Stimulated activated CD8-positive, alpha-beta memory T cell treated with anti-CD3 and anti-CD28 coated beads, Interleukin-7, amount 100 ng/mL, for 1 hour (primary cell): ENCODE measurements at places on chromosomes 7 and 10.

DNA sequence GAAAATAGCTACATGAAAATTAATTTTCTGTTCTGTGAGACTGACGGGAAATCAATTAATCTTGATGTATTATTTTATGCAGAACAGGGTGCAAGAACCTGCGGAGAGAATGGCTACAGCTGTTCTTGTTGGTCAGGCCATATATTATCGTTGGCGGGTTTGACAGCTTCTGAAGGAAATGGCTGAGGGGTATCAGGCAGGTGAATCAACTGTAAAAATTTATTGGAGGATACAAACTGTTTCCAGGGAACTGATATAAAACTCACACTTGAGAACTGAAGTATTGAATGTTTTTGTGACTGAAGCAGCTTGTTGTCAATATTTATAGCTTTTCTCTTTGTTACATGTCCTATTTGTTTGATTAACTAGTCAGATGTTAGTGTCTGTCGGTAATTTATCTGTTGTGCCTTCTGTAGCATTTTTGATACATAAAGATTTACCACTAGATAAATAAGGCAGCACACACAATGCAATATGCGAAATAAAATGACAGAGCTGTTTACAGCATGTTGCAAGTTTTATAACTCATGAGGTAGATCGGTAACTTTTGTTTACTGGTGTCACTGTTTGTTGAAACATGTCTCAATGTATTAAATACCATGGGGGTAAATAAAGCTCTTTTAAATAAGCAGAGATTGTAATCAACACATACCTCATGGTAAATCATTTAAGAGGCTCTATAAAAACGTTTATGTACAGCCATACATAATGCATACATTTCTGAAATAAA is 308.2 kb downstream of the LRMDA start:
- no peak for DNase-seq

DNA sequence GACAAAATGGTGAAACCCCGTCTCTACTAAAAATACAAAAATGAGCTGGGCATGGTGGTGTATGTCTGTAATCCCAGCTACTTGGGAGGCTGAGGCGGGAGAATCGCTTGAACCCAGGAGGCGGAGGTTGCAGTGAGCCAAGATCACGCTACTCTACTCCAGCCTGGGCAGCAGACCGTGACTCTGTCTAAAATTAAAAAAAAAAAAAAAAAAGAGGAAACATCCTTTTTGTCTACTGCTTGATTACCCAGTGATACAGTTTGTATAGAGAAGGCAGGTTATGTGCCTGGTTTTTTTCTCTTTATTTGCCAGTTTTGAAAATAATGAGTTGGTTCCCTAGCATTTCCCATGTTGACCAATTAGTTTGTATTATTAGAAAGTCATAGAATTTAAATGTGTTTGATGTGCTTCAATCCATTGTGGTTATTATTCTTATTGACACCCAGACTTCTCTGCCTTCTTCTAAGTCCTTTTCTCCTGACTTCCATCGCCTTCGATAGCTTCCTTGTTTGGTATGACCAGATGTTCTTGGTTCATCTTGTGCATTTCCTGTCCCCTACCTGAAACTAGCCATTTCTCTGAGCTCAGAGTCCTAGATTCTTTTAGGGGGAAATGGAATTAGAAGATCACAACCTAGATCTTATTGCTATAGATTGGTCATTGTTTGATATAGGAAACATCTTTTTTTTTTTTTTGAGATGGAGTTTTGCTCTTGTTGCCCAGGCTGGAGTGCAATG is 43.2 kb downstream of the VKORC1L1 start:
- DNase-seq, result no peak

GRCh38 chr7:80057488-80057887 is 77.1 kb upstream of the GNAI1 start:
- DNase-seq, result no peak

- DNase-seq, result no peak
Observed at GRCh38 chr7:129604713-129605437, 6.6 kb upstream of the NRF1 start.

- no peak for DNase-seq
Observed at GRCh38 chr7:86928308-86928707, 131.1 kb downstream of the ELAPOR2 start.

DNA sequence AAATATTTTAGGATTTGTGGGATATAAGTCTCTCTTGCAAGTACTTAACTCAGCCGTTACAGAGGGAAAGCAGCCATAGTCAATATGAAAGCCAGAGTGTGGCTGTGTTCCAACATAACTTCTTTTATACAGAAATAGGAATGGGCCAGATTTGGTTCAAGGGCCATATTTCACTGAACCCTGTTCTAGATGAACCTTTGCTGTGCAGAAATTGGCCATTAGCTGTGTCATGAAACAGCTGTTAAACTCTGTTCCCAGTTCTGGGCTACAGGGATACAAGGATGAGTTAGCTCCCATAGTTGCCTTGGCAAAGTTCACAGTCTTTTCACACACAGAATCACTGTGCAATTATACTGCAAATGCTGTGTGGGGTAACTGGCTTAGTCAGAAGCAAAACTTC is 213.9 kb upstream of the LRRN3 start:
- DNase-seq, result no peak

DNA sequence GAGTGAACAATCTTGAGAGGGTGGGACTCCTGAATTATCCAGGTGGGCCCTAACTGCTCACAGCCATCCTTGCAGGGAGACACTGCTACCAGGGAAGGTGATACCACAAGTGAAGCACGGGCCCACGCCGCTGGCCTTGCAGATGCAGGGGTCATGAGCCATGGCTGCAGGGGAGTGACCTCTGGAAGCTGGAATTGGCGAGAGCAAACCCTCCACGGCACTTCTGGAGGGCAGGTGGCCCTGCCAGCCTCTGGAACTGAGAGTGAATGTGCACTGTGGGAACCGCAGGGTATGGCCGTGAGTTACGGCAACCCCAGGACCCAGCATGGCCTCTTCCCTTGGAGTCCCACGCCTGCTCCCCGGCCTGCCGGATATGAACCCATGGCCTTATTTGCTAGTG is 37.5 kb downstream of the STK32C start:
- no peak for DNase-seq
